ENCODE measurements at places on chromosomes 4 and X.

- no peak for DNase-seq
Observed at GRCh38 chrX:40953369-40953768, 131.9 kb upstream of the USP9X start.

DNA sequence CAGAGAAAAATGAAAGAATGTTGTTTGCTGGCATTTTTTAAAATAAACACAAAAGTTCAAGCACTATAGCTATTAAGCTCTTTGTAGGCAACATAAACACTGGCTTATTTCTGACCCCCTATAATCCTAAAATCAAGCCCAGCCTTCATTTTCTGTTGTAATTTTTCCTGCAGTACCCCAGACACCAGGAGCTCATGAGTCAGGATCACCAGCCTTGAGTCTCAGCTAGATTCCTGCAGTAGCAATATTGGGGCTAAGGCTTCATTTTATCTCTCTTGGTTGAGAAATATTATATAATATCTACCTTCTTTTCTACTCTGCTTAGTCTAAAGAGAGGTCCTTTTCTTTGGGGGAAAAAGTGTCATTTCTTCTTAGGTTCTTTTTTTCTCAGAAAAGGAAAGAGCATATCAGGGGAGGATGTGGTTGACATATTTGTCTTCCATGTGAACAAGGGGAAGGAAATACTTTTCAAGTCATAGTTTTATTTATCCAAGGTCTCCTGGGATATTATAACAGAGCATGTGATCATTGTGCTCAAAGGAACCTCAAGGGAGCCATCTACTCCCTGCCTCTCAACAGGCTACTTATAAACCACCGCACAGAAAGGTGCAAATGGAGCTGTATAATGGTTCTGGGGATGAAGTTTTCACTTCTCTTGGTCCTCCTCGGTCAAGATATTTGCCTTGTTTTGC is 678.3 kb upstream of the NR3C2 start:
- DNase-seq, result no peak

DNA sequence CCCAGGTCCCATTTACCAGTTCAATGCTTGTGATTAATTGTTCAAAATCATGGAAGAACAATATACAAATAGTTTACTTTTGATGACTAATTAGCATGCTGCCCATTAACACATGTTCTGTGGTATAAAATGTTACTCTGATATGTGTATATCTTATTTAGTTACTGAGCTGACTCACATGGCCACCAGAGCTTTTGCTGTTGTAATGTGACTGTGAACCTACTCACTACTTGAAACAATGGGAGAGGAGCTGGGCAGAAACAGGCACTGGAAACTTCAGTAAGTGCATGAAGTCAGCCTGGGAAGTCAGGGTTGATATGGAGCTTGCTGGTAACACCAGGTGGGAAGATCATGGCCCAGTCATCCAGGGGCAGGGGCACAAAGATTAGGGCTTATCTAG is 72.7 kb upstream of the MAD2L1 start:
- DNase-seq, result peak; percentile 66

DNA sequence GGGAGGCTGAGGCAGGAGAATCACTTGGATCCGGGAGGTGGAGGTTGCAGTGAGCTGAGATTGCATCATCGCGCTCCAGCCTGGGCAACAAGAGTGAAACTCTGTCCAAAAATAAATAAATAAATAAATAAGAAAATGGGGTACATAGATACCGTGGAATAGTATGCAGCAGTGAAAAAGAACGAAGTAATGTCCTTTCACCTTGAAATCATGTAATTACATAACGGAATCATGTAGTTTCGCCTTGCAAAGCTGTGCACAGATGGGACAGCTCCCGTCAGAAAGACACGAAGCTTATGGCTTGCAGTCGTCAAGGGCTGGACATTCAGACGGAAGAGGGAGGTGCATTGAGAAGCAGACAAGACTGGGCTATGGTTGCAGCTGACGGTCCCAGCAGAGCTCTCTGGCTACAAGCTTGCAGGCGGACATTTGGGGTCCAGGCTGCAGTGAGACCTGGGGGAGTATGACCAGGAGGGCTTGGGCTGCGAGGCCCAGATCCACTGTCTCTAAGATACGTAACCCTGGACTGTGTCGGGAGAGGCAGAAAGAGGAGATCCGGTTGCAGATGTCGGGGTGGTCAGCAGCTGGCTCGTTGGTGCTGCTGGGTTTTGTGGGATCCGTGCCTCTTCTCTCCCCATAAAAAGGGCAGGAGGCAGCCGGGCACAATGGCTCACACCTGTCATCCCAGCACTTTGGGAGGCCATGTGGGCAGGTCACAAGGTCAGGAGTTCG is 6.2 kb upstream of the P2RY8 start:
- no peak for DNase-seq

DNA sequence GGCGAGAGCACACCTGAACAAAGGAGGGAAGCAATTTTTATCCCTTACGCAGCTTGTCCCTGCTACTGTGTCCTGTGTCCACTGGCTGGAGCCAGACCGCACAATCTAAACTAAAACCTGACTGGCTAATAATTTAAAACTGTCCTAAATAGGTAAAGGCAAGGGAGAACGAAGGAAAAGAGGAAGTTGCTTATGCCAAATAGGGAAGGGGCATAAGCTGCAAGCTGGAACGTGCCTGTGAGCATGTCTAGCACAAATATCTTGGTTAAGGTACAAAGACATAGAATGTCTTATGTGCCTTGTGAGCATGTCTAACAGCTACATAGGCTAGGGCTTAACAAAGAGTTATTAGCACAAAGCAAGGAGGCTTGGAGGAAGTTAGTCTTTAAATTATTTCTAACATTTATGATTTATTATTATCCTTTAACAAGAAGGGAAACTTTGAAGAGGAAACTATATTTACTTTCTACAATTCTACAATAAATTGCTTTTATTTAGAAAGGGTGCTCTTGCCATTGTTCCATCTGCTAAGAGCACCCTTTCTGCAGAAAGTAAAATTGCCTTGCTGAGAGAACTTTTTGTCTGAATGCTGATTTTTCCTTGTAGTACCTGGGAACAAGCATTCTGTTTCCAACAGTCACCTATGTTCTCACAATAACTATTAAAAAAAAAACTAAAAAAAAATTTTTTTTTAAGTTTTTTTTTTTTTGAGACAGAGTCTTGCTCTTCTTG is 80.6 kb upstream of the CBR4 start:
- no peak for DNase-seq

- no peak for DNase-seq
Observed at GRCh38 chrX:55867708-55868107, 150.2 kb downstream of the RRAGB start.

DNA sequence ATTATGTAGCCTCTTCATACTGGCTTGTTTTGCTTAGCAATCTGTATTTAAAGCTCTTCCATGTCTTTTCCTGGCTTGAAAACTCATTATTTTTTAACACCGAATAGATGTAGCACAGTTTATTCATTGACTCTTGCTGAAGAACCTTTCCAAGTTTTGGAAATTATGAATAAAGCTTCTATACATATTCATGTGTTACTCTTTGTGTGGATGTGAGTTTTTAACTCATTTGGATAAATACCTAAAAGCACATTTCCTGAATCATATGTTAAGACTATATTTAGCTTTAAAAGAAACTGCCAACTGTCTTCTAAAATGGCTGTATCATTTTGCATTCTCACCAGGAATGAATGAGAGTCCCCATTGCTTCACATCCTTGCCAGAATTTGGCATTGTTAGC is 2061.7 kb upstream of the AGA start:
- DNase-seq, result no peak

- no peak for DNase-seq
Observed at GRCh38 chr4:124810827-124811226, 98.3 kb upstream of the ANKRD50 start.

GRCh38 chr4:185211035-185211434 is 1.6 kb downstream of the SNX25 start:
- DNase-seq, result no peak

DNA sequence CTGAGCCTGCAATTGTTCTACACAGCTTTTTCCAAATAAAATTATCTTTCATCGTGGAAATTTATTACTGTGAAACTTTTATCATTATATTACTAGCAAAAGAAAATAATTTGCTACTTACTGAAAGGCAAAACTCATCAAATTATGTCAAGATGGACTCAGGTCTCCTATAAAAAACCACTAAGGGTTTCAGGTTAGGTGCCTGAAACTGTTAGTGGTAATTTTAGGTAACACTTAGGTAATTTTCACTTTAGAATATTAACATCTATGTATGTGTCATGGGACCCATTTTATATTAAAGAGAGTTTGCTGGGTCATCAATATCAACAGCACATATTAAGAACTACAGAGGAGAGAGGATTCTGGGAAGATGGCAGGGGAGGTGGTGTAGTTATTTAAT is 651.5 kb downstream of the CENPC start:
- DNase-seq, result no peak

DNA sequence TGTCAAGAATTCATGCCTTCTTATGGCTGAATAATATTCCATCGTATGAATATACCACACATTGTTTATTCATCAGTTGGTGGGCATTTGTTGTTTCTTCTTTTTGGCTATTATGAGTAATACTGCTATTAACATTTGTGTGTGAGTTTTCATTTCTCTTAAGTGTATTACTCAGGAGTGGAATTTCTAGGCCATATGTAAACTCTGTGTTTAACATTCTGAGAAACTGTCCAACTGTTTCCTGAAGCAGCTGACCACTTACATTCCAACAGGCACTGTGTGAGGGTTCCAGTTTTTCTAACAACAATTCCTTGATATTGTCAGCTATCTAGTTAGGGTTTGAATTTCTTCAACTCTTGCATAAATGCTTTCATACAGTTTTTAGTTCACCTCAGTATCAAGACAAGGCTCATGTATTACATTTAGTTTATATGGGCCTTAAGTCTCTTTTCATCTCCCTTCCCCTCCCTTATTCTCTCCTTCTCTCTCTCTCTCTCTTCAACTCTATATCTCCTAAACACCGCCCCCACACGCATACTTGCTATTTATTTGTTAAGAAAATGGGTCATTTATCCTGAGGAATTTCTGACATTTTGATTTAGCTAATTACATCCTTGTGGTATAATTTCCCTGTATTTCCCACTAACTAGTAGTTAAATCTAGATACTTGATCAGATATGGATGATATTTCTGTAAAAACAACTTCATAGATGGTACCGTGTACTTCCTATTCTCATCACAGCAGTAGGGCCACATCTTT is 77.4 kb downstream of the WDR19 start:
- DNase-seq, result peak; percentile 20

- peak; percentile 30 for DNase-seq
Observed at GRCh38 chr4:153232768-153233167, 28.5 kb downstream of the TRIM2 start.

- DNase-seq, result peak; percentile 60
Observed at GRCh38 chr4:13872155-13872554, 244.6 kb upstream of the BOD1L1 start.

- DNase-seq, result no peak
Observed at GRCh38 chr4:53788621-53789020, 197.3 kb upstream of the LNX1 start.

GRCh38 chr4:26279446-26279845 is 41.4 kb upstream of the RBPJ start:
- DNase-seq, result no peak

GRCh38 chr4:152106113-152106763 is 345.4 kb upstream of the GATB start:
- DNase-seq, result peak; percentile 88

DNA sequence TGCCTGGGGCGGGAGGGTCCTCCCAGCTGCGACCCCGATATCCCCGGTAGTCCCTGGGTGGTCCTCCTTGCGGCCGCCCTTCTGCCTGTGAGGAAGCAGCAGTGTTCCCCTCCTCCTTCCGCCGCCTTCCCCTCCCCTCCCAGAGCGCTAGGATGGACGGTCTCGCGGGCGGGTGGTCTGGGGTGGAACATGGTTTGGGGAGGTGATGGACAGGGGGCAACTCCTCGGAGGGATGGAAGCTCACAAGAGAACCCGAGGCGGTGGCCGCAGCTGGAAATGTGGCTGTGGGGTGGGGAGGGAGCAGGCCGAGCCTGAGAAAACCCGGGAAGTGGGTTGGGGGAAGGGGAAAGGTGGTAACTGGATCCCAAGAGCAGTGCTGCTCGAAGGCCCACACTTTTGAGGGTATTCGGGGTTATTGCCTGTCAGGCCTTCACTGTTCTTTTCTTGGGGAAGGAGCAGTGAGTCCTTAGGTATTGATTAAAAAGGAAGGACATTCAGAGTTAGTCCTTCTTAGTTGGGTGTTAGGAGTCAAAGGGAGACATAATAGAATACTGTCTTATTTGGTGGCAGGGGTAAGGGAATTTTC is 581 bp downstream of the UBE2K start:
- DNase-seq, result peak; percentile 59

DNA sequence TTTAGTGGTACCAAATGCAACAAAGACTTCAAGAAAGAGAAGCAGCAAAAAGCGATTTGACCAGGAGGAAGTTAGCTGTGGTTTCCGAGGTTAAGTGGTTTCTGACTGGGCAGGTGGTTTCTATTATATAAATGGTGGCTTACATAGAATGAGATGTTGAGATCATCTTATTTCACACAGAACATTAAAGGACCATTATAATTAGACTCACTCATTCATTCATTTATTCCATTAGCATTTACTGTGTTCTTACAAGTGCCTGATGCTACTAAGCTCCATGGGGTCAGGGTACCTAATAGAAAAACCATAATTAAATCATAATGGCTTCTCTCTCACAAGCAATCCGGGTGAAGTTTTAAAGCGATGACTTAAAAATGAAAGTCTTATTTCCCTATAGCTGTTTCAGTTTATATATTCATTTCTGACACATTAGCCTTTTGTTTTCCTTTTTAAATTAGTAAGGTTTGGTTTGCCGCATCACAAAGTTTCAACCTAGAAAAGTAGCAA is 10.6 kb downstream of the TSPAN6 start:
- DNase-seq, result no peak

DNA sequence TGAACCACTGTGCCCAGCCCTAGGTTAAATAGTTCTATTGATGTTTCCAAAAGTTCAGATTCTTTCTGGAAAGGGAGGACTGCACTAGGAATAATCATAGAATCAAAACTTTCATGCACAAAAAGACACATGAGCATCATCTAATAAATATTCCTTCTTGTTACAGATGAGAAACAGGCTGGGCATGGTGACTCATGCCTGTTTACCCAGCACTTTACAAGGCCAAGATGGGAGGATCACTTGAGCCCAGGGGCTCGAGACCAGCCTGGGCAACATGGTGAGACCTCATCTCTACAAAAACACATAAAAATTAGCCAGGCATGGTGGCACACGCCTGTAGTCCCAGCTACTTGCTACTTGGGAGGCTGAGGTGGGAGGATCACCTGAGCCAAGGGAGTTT is 27.7 kb downstream of the LARP7 start:
- DNase-seq, result peak; percentile 24

GRCh38 chr4:16118090-16118489 is 34.3 kb upstream of the PROM1 start:
- no peak for DNase-seq

DNA sequence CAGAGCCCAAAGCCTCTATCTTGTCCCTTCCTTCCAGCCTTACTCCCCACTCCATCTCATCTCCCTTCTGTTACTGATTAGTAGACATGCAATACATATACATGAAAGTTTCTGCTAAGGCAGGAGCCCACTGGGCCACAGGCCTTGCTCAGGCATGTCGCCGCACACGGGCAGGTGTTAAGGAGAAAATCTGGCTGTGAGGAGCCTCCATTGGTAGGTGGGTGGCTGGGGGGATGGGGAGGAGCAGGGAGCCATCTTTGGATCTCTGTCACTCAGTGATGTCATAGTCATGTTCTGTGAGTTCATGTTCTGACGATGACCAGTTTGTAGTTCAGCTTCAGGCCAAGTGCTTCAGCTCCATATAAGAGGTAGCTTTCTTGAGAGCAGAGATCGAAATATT is 2.9 kb upstream of the HMGB3 start:
- DNase-seq, result no peak

All from foreskin fibroblast (primary cell).